Activated T-helper 9 cell treated with anti-CD3 and anti-CD28 coated beads, Interleukin-2, amount 50 U/mL, for 16 hours (primary cell): ENCODE measurements at places on chromosomes 12 and 14.

GRCh38 chr14:67941456-67942018 lies 122.0 kb downstream of the RAD51B start:
- no peak for DNase-seq

DNA sequence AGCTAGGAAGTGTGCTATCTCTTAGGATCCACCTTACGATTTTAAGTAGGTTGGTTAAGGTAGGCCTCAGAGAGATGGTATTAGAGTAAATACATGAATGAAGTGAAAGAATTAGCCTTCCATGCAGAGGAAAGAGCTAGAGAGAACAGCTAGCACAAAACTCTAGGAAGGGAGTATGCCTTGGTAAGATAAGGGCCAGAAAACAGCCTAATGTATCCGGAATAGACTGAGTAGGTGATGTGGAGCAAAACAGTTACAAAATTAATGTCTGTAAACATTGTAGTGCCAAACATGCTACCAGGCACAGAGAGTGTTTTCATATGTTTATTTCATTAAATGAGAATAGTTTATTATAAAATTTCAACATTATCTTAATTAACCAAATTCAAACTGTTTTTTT lies 315.1 kb downstream of the SOX5 start:
- no peak for DNase-seq

- no peak for DNase-seq
Observed at GRCh38 chr14:83611906-83612390, 1918.0 kb upstream of the FLRT2 start.

DNA sequence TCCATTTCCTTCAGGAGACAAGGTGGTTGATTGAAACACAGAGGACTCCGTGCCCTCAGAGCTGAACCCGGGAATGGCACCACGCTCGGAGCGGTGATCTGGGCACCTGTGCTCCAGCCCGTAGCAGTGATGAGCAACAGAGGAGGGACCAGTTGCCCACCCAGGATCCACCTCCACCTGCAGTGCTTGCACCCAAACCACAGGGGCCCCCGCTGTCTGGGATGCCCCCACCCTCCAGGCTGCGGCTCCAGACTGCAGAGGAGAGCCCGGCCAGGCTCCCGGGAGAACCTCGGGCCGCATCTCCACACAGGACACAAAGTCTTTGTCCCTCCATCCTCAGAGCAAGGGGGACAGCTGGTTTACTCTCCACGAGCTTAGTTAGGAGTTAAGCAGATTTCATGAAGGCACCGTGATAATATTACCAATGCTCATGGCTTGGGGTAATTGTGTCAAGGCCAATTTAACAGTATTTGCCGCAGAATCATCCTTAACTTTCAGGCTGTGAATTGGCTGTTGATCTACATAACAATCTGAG lies 100.6 kb downstream of the TNFAIP2 start:
- no peak for DNase-seq
